Left lung (tissue), 14 donors: ENCODE measurements at places on chromosomes 7 and 10.

DNA sequence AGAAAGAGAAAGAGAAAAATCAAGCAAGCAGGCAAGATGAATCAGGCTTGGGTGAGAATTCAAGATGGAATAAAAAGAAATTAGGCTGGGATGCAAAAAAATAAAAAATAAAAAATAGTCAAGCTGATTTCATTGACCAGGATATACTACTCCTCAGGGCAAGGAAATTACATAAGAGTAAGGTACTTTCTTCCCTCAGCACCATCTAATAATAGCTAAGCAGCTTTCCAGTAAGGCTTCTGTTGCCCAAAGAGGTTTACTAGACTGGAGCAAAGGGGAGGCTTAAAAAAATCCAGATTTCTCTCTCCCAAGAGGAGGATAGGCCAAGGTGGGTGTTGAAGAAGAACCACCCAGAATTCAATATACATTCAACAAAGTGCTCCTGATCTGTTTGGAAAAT is 93.6 kb downstream of the NEURL1 start:
- peaks cover 30% of the 10 kb centered on the region for H3K27me3 ChIP-seq
- H3K4me3 ChIP-seq = no peak overlapping the region
- H3K36me3 ChIP-seq = no peaks in the 10 kb centered on the region
- no peak for DNase-seq
- H3K27ac ChIP-seq = no peak overlapping the region
- H3K4me1 ChIP-seq = no peaks in the 10 kb centered on the region

DNA sequence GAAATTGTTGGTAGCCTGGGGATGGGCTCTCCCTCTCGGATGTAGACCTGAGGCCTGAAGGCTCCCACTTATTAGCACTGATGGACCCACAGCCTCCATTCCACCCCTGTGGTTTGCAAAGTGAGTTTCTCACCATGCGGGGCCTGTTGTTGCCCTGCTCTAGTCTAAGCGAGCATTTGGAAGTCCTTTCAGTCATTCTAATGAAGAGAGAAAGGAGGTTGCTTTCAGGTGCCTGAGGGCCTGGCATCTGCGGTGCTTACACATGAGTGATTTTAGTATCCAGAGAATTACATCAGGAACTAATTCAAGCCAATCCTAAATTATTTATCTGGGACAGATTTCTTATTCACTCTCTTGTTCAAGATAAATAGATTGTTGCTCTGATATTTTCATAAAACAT is 61.6 kb downstream of the NAMPT start:
- H3K27ac ChIP-seq = no peak overlapping the region
- no peaks in the 10 kb centered on the region for H3K4me1 ChIP-seq
- no peaks in the 10 kb centered on the region for H3K36me3 ChIP-seq
- no peak overlapping the region for H3K4me3 ChIP-seq
- no peaks in the 10 kb centered on the region for H3K27me3 ChIP-seq

DNA sequence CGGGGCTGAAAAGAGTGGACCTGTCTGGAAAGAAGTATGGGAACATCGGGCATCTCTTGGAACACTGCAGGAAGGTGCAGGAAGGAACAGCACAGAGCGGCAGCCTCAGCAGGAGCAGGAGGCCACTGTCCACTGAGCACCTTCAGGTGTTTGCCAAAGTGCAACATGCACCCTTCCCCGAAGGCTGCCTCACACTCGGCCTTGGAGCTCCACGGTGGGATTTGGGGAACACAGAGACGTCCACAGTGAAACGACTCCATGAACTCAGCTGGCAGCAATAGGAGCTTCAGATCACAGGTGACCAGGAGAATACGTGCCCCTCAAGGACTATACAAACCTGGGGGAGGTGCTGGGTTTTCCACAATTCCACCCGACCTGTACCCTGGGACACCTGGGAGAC is 140.3 kb upstream of the RET start:
- DNase-seq = peak; percentile 34
- H3K4me3 ChIP-seq = no peak overlapping the region
- H3K27ac ChIP-seq = no peak overlapping the region
- peaks cover 23% of the 10 kb centered on the region for H3K27me3 ChIP-seq
- H3K36me3 ChIP-seq = no peaks in the 10 kb centered on the region

GRCh38 chr10:51063659-51064535 is 10.4 kb upstream of the PRKG1 start:
- no peaks in the 10 kb centered on the region for H3K36me3 ChIP-seq
- no peak overlapping the region for H3K4me3 ChIP-seq
- no peaks in the 10 kb centered on the region for H3K27me3 ChIP-seq

- H3K27ac ChIP-seq = no peak overlapping the region
- H3K4me3 ChIP-seq = no peak overlapping the region
- H3K27me3 ChIP-seq = no peaks in the 10 kb centered on the region
- no peak for DNase-seq
Observed at GRCh38 chr10:62376071-62377025, 2.2 kb downstream of the ZNF365 start.

DNA sequence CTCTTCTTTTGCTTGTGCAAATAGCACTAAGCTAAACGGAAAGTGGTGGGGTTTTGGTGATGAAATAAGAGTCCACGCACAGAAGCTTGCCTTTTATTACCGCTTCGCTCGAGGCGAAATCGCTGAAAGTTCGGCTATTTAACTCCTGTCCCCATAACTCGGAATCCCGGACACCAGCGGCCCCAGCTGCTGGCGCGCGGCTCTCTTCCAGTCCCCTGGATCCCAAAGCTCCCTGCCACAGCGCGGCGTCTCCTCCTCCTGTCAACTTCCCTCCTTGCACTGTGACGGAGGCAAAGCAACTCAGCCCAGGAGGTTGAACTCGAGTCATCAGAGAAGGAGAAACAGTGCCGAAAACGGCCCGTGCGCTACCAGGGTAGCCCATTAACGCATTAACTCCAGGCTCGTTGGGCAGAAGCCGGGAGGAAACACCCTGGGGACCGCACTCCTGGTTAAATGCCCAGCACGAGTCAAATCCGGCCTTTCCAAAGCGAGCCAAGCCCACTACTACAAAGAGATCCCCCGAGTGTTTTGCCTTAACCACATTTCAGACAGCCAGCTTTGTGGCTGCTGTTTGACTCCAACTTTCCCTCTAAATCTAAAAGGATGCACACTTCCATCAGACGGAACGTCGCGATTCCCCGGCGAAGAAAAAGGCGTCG is 1.3 kb downstream of the SEMA3D start:
- H3K36me3 ChIP-seq = no peaks in the 10 kb centered on the region
- DNase-seq = peak; percentile 52
- no peak overlapping the region for H3K27ac ChIP-seq
- peak overlapping the region; percentile 40 for H3K4me3 ChIP-seq

GRCh38 chr7:39356172-39356925 is 209.9 kb upstream of the YAE1 start:
- H3K4me3 ChIP-seq = no peak overlapping the region
- H3K36me3 ChIP-seq = no peaks in the 10 kb centered on the region
- no peak for DNase-seq
- H3K4me1 ChIP-seq = no peaks in the 10 kb centered on the region
- H3K27me3 ChIP-seq = no peaks in the 10 kb centered on the region
- H3K27ac ChIP-seq = no peak overlapping the region

- H3K36me3 ChIP-seq = no peaks in the 10 kb centered on the region
- no peak overlapping the region for H3K4me3 ChIP-seq
- H3K4me1 ChIP-seq = peaks cover 22% of the 10 kb centered on the region
Observed at GRCh38 chr10:87546210-87546609, 41.5 kb downstream of the MINPP1 start.

DNA sequence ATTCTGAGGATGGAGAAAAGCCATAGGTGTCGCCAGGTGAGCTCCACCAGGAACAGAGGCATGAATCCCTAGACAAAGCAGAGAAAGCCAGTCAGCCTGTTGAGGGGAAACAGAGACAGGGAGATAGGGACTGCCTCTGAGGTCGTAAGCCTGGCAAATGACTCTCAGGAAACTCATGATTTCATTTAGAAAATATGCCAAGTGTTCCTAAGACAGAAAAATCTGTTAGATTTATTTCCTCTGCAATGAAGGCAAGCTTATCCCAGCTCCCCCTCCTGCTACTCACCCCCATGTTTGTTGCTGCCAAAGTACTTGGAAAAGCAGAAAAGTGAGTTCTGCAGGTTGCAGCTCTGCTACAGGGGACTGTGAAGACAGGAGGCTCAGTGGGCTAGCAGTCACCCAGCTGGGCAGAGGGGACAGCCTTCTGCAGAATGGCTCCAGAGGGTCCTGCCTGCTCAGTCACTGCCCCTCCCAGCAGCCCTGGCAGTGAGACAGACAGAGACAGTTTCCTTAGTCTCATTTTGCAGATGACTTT is 184.3 kb downstream of the ADRA2A start:
- peak; percentile 2 for DNase-seq
- no peak overlapping the region for H3K27ac ChIP-seq
- H3K4me3 ChIP-seq = no peak overlapping the region
- no peaks in the 10 kb centered on the region for H3K36me3 ChIP-seq
- H3K27me3 ChIP-seq = no peaks in the 10 kb centered on the region

- no peak for DNase-seq
- no peak overlapping the region for H3K27ac ChIP-seq
- H3K4me1 ChIP-seq = no peaks in the 10 kb centered on the region
Observed at GRCh38 chr7:19728716-19729115, 19.9 kb upstream of the POLR1F start.

DNA sequence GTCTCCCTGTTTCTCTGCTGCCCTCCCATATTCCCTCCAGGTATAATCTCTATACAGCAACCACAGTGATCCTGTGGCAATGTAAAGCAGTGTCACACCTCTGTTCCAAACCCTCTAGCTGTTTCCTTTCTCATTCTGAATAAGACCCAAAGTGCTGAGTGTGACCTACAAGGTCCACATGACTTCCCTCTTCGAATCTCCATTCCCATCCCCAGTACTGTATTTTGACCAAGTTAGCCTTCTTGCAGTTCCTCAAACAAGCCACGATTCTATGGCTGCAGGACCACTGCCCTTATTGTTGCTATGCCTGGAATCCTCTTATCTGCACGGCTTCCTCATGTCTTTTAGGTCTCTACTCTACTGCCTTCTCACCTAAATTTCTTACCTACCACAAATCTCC is 291.9 kb downstream of the DOCK4 start:
- H3K27ac ChIP-seq = no peak overlapping the region
- no peaks in the 10 kb centered on the region for H3K27me3 ChIP-seq
- H3K4me1 ChIP-seq = no peaks in the 10 kb centered on the region
- no peak for DNase-seq
- no peak overlapping the region for H3K4me3 ChIP-seq
- H3K36me3 ChIP-seq = no peaks in the 10 kb centered on the region

GRCh38 chr7:25180946-25181345 is 47.3 kb downstream of the NPVF start:
- no peak overlapping the region for H3K27ac ChIP-seq
- H3K4me1 ChIP-seq = peaks cover 9% of the 10 kb centered on the region
- peak overlapping the region; percentile 68 for H3K4me3 ChIP-seq
- no peak for DNase-seq
- H3K27me3 ChIP-seq = no peaks in the 10 kb centered on the region
- no peaks in the 10 kb centered on the region for H3K36me3 ChIP-seq

DNA sequence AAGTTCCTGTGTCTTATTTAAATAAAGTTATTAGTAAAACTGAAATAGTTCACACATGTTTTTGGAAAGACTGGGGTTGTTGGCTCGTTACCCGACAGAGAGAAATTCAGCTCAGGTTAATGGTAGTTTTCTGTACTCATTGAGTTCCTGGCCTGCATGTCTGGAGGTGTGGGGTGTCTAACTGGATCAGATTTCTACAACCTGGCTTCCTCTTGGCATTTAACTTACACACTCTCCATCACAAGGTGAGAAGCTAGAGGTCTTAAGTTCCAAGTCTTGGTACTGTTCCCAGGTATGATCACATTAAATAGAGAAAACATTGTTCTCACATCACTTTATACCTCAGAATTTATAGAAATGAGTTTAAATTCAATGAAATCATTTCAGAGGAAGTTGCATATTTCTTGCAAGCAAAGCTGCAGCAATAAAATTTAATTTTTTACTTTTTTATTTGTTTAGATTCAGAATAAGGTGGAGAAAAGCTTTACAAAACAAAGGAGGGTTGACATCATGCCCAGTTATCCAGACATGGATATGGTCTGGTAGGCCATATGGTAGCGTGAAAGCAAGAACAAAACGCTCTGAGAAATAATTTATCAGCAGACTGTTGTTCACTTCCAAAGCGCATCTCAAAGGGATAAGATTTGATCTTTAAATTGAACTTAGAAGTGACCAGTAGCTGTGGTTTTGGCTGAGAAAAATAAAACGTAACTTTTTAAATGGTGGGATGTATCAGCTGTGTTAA is 120.6 kb downstream of the GLCCI1 start:
- H3K27me3 ChIP-seq = no peaks in the 10 kb centered on the region
- no peaks in the 10 kb centered on the region for H3K36me3 ChIP-seq
- H3K4me3 ChIP-seq = no peak overlapping the region
- no peak overlapping the region for H3K27ac ChIP-seq
- no peaks in the 10 kb centered on the region for H3K4me1 ChIP-seq

DNA sequence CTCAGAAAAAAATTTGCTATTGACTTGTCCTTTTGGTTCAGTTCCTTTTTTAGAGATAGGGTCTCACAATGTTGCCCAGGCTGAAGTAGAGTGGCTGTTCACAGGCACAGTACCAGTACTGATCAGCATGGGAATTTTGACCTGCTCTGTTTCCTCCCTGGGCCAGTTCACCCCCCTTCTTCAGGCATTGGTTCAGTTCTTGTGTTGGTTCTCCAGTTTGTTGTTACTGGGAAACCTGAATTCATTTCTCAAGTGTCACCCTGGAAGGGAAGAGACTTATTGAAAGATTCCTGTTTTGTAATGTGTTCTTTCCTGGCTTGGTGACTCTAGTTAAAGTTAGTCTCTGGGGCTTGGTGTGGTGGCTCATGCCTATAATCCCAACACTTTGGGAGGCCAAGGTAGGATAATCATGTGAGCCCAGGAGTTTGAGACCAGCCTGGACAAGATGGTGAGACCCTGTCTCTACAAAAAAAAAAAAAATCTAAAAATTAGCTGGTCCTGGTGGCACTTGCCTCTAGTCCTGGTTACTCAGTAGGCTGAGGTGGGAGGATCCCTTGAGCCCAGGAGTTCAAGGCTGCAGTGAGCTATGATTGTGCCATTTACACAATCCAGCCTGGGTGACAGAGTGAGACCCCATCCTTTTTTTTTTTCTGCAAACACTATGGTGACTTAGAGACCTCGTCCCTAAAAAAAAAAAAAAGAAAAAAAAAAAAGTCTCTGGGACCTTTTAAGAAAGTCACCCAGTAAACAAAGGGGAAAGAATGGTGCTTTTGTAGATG is 52.7 kb downstream of the CNNM2 start:
- no peak for DNase-seq
- no peak overlapping the region for H3K27ac ChIP-seq
- no peaks in the 10 kb centered on the region for H3K4me1 ChIP-seq
- H3K36me3 ChIP-seq = no peaks in the 10 kb centered on the region
- H3K27me3 ChIP-seq = no peaks in the 10 kb centered on the region

DNA sequence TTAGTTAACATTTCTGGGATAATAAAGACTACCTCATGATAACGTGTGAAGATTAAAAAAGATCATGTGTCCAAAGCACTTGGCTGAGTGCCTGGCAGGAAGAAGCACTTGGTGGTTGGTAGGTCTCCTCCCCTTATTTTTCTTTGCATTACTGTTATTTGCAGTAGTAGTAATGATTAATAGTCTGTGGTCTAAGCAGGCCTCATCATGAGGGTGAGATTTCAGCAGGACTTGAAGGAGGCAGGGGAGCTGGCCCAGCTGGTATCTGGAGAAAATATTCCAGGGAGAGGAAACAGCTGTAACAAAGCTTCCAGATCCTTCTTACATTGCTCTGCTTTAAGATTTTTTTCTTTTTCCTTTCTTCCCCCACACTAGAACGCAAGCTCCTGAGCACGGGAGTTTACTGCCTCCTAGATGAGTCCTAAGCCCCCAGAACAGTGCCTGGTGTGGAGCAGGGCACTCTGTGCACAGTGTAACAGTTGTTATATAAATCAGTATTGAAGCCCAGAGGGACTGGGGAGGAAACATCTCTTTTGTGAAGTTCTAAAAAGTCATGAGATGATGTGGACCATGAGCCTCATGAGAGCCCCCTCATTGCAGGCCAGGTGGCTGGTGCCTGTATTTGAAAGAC is 31.1 kb upstream of the RHEB start:
- H3K36me3 ChIP-seq = no peaks in the 10 kb centered on the region
- H3K27me3 ChIP-seq = no peaks in the 10 kb centered on the region
- no peaks in the 10 kb centered on the region for H3K4me1 ChIP-seq
- no peak overlapping the region for H3K27ac ChIP-seq
- no peak for DNase-seq
